ENCODE measurements at places on chromosomes 6 and 20. TPM values are rescaled to one million over a fixed set of nuclear protein-coding genes. Genes with fewer than 3 reads are reported as not detected.

The SLC17A2 gene
- total RNA-seq: not detected

- no peak for DNase-seq
Measured at GRCh38 chr6:149461670-149462069, 23.1 kb downstream of the ZC3H12D start.

GRCh38 chr6:123677897-123678296 is 41.1 kb upstream of the TRDN start:
- DNase-seq: no peak

GRCh38 chr20:42082611-42083010 is 464.4 kb upstream of the CHD6 start:
- no peak for DNase-seq
